CD4-positive, alpha-beta memory T cell (primary cell): ENCODE measurements at places on chromosomes 6 and 20. TPM values are rescaled to one million over a fixed set of nuclear protein-coding genes. Genes with fewer than 3 reads are reported as not detected.

GRCh38 chr20:8756410-8756809 is 312.5 kb upstream of the PLCB4 start:
- H3K4me1 ChIP-seq: no peaks in the 10 kb centered on the region
- no peak for DNase-seq
- H3K4me3 ChIP-seq: no peak overlapping the region
- no peak overlapping the region for H3K27ac ChIP-seq

GRCh38 chr6:40706178-40706577 is 119.0 kb upstream of the LRFN2 start:
- no peak overlapping the region for H3K4me3 ChIP-seq
- H3K27me3 ChIP-seq: no peaks in the 10 kb centered on the region
- no peak overlapping the region for H3K27ac ChIP-seq
- H3K4me1 ChIP-seq: no peaks in the 10 kb centered on the region
- H3K36me3 ChIP-seq: no peaks in the 10 kb centered on the region

DNA sequence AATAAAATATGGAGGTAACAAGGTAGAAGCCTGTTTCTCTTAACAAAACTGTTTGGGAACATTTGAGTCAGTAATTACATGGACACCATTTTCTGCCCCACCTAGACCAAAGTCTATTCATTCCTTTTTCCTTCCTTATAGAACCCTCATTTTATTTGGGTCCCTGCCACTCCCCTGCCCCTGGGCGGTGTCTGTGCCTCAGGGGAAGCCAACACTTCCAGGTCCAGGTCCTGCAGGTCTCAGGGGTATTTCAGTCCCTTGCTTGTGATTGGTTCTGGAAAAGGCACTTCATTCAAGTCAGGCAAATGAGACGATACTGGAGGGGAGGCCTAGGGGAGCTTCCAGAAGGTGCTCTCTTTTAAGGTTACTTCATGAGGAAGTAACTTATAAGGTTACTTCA is 42.3 kb downstream of the SLC35D3 start:
- no peak overlapping the region for H3K4me3 ChIP-seq
- no peaks in the 10 kb centered on the region for H3K27me3 ChIP-seq
- no peaks in the 10 kb centered on the region for H3K4me1 ChIP-seq
- DNase-seq: no peak
- no peak overlapping the region for H3K27ac ChIP-seq
- no peaks in the 10 kb centered on the region for H3K36me3 ChIP-seq

- H3K36me3 ChIP-seq: no peaks in the 10 kb centered on the region
- H3K4me1 ChIP-seq: no peaks in the 10 kb centered on the region
- H3K4me3 ChIP-seq: no peak overlapping the region
- H3K27me3 ChIP-seq: no peaks in the 10 kb centered on the region
Measured at GRCh38 chr20:10868299-10868698, 194.5 kb upstream of the JAG1 start.

- H3K4me1 ChIP-seq: no peaks in the 10 kb centered on the region
- DNase-seq: no peak
- no peak overlapping the region for H3K4me3 ChIP-seq
- H3K27ac ChIP-seq: no peak overlapping the region
- H3K36me3 ChIP-seq: no peaks in the 10 kb centered on the region
Measured at GRCh38 chr20:41279546-41280225, 37.8 kb downstream of the ZHX3 start.

- no peak overlapping the region for H3K27ac ChIP-seq
- H3K4me1 ChIP-seq: no peaks in the 10 kb centered on the region
- no peak for DNase-seq
- peaks cover under 1% of the 10 kb centered on the region for H3K27me3 ChIP-seq
Measured at GRCh38 chr6:17268114-17268513, 13.0 kb upstream of the RBM24 start.

DNA sequence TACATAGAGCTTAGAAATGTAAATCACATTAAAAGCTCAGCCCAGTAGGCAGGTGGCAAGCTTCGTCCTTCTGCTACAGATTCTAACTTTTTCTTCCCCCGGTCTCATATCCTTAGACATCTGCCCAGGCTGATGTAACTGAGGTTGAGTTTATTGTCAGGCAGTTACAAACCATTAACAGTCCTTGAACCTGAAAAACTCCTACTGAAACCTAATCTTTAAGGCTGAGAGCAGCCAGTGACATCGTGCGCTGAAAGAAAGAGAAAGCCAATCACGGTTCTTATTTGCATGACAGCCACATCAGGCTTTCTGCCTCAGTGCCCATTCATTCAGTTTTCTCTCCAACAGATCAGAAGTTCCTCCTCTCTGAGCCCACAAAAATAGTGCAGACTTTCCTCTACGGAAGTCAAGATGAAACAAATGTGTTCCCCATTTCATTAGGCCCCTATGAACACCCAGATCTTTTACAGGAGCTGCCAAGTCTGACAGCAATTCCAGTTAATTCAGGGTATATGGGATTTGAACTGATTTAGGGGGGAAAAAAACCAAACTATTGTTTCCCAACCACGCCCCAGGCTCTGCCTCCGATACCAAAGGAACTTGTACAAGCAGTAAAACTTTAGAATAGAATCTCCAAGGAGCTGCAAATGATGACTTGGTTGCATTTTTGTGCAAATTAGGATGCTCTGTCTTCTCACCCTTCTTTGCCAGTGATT is at the start of gene NHSL1:
Gene NHSL1 (minus strand): TSS at position 192 of the 716 bp plus-strand sequence. CDS start 204 bp downstream, outside the sequence.
- no peak within 1 kb of the TSS for H3K4me3 ChIP-seq
- no peaks in the 10 kb centered on the region for H3K36me3 ChIP-seq
- H3K4me1 ChIP-seq: no peaks in the 10 kb centered on the region
- no peak for DNase-seq
- H3K27me3 ChIP-seq: no peaks in the 10 kb centered on the region

GRCh38 chr6:138426500-138427123 is 22.6 kb downstream of the HEBP2 start:
- H3K4me1 ChIP-seq: peaks cover 9% of the 10 kb centered on the region
- H3K36me3 ChIP-seq: no peaks in the 10 kb centered on the region
- H3K4me3 ChIP-seq: no peak overlapping the region
- no peak for DNase-seq

DNA sequence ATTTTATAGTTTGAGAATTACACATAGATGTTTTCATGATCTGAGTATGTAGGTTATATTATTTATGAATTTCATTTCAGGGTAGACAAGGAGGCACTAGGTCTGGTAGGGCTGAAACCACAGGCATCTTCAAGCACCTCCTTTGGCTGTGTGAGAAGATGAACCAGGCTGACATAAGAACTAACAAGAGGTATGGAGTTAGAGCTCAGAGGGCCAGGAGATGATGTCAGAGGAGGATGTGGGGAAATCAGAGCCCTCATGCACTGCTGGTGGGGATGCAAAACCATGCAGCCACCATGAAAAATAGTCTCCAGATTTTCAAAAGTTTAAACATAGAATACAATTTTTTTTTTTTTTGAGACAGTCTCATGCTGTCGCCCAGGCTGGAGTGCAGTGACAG is 13.6 kb upstream of the RIPOR3 start:
- H3K27me3 ChIP-seq: no peaks in the 10 kb centered on the region
- H3K27ac ChIP-seq: no peak overlapping the region
- H3K4me1 ChIP-seq: no peaks in the 10 kb centered on the region

DNA sequence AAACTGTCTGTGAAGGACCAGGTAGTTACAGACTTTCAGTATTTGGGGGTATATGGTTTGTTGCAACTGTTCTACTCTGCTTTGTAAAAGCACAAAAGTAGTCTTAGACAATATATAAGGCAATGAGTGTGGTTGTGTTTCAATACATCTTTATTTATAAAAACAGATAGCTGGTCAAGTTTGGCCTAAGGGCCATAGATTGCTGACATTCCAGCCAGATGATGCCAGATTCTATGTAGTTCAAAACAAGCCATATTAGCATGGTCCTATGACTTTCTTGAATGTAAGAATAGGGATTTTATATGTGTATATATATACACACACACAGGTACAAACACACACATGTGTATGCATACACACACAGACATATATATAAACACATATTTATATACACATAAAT is 201.8 kb downstream of the GRIK2 start:
- no peaks in the 10 kb centered on the region for H3K27me3 ChIP-seq
- H3K27ac ChIP-seq: no peak overlapping the region
- no peaks in the 10 kb centered on the region for H3K4me1 ChIP-seq
- H3K4me3 ChIP-seq: no peak overlapping the region
- DNase-seq: no peak
- H3K36me3 ChIP-seq: no peaks in the 10 kb centered on the region

GRCh38 chr6:70140496-70140895 is 162.4 kb downstream of the COL9A1 start:
- no peaks in the 10 kb centered on the region for H3K36me3 ChIP-seq
- no peak overlapping the region for H3K27ac ChIP-seq
- DNase-seq: no peak
- no peaks in the 10 kb centered on the region for H3K4me1 ChIP-seq
- H3K4me3 ChIP-seq: no peak overlapping the region

- no peaks in the 10 kb centered on the region for H3K4me1 ChIP-seq
- DNase-seq: no peak
- no peaks in the 10 kb centered on the region for H3K27me3 ChIP-seq
Measured at GRCh38 chr20:59825944-59826759, 107.3 kb downstream of the SYCP2 start.

GRCh38 chr6:131510094-131510493 is 62.9 kb upstream of the ARG1 start:
- H3K4me3 ChIP-seq: no peak overlapping the region
- no peak for DNase-seq
- no peaks in the 10 kb centered on the region for H3K27me3 ChIP-seq
- H3K4me1 ChIP-seq: no peaks in the 10 kb centered on the region
- no peaks in the 10 kb centered on the region for H3K36me3 ChIP-seq
- H3K27ac ChIP-seq: no peak overlapping the region

- H3K4me3 ChIP-seq: no peak overlapping the region
- H3K36me3 ChIP-seq: no peaks in the 10 kb centered on the region
- H3K4me1 ChIP-seq: peaks cover 4% of the 10 kb centered on the region
- no peaks in the 10 kb centered on the region for H3K27me3 ChIP-seq
Measured at GRCh38 chr6:43706788-43707187, 19.2 kb upstream of the MRPS18A start.

Gene BIRC7
- total RNA-seq: not detected

Gene GNMT
- 1.1 TPM for total RNA-seq

Gene DSN1
- total RNA-seq: 12.8 TPM

Gene HLA-DQA1
- 5.8 TPM for total RNA-seq

Gene BLOC1S5
- 23.0 TPM for total RNA-seq

Gene KIF25
- not detected for total RNA-seq

Gene SNAP25
- not detected for total RNA-seq
